ENCODE measurements at places on chromosomes 2 and 18. TPM values are rescaled to one million over a fixed set of nuclear protein-coding genes. Genes with fewer than 3 reads are reported as not detected.

CRYGD gene
- not detected for total RNA-seq

CRYGC gene
- not detected for total RNA-seq

ANKRD30BL gene
- total RNA-seq = not detected

DOK6 gene
- 0.76 TPM for total RNA-seq

LRRC30 gene
- total RNA-seq = not detected

C2orf42 gene
- 22.2 TPM for total RNA-seq

CYP1B1 gene
- total RNA-seq = 860 TPM

PLB1 gene
- total RNA-seq = 4.1 TPM

CFAP65 gene
- total RNA-seq = 0.22 TPM

SPAG16 gene
- total RNA-seq = 62.9 TPM

PRSS56 gene
- not detected for total RNA-seq

GAD1 gene
- total RNA-seq = under 0.01 TPM
